ENCODE measurements at places on chromosomes 6 and 20.

DNA sequence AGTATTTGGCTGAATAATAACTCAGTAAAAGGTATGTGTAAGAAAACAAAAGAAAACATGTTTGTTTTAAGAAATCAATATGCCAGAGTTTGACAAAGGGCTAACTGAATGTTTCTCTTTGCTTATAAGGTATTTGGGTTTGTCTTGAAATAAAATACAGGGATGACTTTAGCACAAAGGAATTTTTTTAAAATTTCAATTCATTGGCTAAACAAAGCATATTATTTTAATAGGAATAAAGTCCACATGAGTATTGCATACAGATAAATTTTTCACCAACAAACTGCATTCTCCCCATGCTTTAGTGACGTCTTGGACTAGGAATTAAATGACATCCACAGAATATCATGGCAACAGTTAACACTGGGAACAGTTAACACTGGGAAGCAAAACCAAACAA is 480.0 kb upstream of the JAG1 start:
- DNase-seq: peak; percentile 4

- no peak for DNase-seq
These were observed 123.4 kb downstream of the MAP7 start for GRCh38 chr6:136426627-136427377.

DNA sequence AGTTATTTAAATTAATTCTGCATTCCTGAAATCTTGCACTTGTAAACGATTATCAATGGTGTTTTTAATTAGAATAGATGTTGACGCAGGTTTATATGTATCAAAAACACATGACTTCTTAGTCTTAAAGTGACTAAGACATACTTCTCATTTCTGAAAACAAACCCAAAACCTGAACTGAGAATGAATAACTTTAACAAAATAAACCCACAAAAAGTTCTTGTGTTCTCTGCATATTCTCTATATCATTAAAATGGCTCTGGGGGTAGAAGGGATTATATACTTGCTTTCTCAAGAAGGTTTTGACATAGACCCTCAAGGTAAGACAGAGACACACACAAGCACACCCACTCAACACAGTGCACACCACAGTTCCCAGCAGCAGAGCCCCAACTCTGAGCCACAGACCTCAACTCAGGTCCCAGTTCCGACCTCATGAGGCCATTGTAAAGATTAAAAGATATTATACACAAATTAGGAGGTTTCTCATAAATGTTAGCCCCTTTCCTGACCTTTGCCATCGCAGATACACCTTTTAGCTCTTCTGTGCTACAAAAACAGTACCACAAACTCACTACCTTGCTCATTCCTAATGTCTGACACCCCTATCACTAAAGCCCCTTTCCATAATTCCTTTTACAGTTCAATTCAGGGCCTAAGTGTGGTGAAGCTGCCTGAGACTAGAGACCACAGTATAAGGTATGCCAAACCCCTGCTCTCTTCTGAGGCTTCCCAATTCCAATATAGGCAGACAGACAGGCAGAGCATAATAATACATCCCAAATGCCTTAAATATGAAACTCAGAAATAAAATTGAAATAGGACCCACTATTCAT is 267.8 kb downstream of the PTPRK start:
- DNase-seq: no peak

DNA sequence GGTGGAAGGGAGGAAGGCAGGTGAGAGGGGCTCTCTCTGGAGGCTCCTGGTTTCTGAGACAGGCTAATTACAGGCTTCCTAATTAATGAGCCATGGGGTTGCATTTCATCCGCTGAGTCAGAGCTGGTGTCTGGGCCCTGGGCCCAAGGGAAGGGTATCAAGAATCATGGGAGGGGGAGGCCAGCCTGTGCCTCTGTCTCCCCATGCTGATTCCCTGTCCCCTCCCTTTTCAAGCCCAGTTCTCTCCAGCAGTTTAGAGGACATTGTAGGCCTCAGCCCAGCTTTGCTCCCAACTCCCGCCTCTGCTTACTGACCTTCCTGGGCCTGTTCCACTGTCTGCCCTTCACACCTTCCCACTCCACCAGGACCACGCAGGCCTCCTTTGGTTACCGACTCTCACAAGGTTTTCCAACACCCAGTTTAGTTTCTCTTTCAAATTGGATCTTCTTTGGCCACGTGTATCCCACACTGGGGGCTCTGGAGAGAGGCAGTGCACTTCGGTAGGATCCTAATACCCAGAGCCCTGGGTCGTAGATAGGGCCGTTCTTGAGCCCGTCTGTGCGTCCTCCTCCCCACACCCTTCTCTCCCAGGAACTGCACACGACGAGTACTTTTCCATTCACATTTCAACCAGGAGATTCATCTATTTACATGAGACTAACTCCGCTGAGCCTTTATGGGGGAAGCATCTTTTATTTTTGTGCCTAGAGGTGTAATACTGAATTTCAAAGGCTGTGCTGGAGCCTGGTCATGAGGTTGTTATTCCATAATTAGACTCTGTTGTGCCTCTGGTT is 18.2 kb upstream of the AVP start:
- DNase-seq: no peak

GRCh38 chr20:12049125-12049524 is 131.4 kb downstream of the BTBD3 start:
- DNase-seq: peak; percentile 41

- no peak for DNase-seq
These were observed 110.0 kb downstream of the GPX5 start for GRCh38 chr6:28635547-28636158.

DNA sequence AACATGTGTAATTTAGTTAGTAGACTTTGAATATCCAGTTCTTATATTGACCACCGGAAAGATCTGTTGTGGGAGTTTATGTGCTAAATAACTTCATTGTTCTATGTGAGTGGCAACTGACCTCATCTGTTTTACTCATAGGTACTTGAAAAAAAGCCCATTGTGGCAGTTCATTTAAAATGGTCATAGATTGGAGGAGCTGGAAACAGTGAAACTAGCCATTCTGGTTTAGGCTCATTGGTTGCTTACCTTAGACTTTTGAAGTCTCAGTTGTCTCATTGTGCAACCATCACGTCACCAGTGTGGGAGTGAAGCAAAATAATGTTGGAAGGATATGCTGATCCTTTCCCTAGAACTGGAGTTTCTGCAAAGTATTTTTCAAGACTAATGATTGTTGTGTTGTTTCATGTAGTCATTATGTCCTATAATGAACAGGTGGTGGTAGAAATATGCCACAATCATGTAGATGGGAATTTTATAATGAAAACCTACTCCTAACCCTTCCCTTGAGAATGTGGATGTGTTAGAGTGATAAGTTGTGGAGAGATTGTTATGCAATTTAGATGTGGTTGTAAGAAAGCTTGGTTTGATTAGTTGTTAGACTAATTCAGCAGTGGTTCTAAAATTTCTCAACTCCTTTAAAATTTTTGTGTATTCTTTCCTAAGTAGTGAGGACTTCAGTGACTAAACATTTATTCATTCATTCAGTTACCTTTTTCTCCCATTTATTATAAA is 18.3 kb downstream of the DSP start:
- DNase-seq: no peak

DNA sequence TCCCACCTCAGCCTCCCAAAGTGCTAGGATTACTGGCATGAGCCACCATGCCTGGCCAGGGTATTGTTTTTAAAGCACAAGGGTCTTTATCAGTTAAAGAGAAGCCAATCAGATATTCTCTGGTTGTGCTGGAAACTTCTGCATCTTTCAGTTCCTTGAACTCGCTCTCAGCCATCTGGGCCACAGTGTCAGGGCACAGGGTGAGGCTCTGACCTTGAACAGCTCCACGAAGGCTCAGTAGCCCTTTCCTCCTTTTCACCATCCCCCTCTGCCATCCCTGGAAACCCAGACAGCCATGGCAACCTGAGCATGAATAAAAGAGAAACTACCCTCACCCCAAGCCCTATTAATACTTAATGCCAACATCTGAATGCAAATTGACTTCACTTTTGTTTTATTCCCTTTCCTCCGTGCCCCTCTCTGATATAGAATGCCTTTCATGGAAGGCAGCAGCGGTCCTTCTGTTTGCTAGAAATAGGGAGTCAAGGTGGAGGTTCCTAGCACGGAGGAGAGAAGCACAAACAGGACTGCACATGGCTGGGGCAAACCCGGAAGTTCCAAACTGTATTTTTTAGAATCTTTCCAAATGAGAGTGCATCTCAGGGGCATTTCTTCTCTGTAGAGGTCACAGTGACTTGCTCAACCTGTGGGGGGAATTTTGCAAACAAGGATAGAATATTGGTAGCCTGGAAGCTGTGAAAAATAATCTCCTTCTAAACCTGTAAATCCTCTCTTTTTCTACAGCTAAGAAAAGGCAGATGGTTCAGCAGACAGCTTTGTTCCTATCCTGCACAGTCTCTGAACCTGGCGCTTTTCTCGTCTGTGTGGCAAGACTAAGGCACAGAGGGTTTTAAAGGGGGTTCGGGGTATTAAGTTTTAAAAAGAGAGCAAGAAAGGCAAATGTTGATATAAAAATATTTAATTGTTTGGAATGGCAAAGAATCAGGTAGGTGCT is 176.4 kb upstream of the RREB1 start:
- no peak for DNase-seq

- no peak for DNase-seq
These were observed 766 bp upstream of the NUS1 start for GRCh38 chr6:117674503-117674902.

GRCh38 chr20:50992733-50993457 is 30.0 kb downstream of the KCNG1 start:
- peak; percentile 47 for DNase-seq

DNA sequence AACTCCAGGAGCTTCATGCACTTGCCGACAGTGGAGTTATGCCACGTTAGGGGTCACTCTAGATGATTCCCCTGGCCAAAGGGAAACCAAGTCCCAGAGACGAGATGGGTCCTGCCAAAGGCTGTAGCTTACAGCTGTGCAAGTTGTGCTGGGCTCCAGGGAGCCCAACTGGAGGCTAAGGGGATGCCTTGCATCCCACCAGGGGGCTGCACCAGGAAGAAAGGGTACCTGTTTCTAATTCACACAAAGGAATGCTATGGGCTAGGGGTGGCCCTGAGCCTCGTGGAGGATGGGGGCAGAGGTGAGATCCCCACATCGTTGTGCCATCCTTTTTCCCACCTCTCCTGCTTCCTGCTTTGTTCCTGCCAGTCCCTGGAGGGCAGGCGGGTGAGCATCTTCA is 23.7 kb upstream of the SCRT2 start:
- no peak for DNase-seq

DNA sequence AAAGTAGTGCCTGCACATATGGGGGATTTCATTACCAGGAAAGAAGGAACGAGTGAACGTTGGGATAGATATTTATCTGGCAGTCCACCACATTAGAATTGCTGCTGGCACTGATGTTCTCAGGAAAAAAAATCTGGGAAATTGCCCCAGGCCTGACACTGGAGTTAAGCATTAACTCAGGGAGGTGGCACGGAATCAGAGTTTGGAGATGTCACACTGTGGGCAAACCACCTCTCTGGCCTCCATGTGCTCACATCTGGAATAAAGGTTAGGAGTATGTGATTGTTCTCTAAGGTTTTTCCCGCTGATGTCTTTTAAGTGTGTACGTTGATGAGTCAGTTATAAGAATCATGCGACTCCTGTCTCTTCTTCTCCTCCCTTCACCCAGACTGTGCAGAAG is 7.9 kb downstream of the TGM3 start:
- DNase-seq: no peak

GRCh38 chr20:62352402-62353288 is 14.5 kb downstream of the LAMA5 start:
- DNase-seq: no peak

DNA sequence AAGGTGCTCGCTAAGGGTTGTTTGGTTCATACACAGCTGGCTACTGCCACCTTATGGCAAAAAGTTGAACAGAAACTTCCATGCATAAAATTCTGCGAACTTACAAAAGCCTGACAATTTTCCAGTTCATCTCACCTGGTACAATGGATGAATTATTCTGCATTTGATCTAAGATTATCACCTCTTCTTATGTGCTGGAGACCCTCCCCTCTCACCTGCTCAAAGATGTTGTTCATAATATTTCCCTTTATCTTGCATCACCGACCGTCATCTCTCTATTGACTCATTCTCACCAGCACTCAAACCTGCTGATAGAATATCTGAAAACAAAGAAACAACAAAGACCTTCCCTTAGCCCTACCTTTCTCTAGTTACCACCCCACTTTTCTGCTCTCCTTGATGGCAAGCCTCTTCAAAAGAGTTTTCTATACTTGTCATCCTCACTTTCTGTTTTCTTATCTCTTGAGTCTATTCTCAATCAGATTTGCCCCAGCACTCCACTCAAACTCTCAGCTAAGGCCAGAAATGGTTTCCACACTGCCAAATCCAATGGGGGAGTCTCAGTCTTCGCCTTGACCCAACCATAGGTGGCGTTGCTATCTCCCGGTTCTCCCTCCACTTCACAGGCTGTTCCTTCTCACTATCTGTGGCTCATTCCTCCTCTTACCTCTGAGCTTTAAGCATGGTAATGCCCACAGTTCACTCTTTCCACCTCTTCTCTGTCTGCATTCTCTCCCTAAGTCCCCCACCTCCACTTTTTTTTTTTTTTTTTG is 25.8 kb downstream of the SNRNP48 start:
- peak; percentile 50 for DNase-seq

- DNase-seq: no peak
These were observed 1.9 kb downstream of the KIF16B start for GRCh38 chr20:16571333-16571732.

- DNase-seq: peak; percentile 79
These were observed 89.8 kb upstream of the UST start for GRCh38 chr6:148657048-148657447.

- DNase-seq: no peak
These were observed 133.1 kb upstream of the PRDM1 start for GRCh38 chr6:105952772-105953690.

- no peak for DNase-seq
These were observed 34.5 kb downstream of the HCRTR2 start for GRCh38 chr6:55208478-55209458.

DNA sequence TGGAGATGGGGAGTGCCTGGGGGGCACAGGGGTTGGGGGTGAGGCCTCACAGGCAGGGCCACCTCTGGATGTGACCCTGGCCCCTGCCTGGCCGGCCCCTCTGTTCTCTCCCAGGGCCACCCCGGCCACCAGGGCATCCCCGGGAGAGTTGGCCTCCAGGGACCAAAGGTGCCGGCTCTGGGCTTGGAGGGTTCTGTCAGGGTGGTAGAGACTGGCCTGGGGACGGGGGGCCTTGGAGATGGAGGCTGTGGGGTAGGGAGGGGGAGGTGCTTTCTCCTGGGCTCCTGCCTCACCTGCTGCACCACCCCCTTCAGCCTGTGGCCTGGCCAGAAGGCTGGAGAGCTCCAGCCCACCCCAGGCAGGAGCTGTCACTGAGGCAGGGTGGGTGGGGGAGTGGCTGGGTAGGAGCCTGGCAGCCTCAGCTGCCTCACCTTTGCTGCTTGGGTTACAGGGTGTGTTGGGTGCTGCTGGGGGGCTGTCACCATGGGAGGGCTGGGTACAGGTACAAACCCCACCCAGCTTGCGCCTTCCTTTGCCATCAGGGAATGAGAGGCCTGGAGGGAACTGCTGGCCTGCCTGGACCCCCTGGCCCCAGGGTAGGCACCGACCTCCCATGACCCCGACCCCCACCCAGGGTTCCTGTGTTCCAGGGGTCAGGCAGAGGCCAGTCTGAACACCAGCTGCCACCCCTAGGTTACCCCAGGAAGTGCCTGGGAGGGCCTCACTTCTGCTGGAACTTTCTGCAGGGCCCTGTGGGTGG is 32.7 kb downstream of the COL20A1 start:
- no peak for DNase-seq

GRCh38 chr6:16956361-16956760 is 145.5 kb upstream of the STMND1 start:
- DNase-seq: no peak

All from HFFc6 (cell line).